ENCODE measurements at places on chromosomes 5 and 9.

DNA sequence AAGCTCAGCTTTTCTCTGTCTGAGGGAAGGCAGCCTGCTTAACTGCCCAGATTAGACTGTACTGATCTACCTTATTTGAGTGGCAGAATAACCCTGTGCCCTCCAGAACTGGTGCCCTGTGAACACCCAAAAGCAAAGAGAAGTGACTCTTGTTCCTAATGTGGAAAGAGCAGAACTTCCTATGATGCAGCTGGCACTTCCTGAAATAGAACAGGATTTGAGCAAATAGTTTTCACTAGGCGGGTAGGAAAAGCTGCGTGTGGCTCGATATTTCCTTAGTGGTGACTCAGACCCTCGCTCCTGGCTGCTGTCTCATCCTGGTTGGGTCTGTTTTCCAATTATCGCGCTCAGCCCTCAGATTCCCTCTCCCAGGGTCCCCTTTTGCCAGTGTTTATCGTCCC, 89.9 kb downstream of the SH3TC2 start:
- DNase-seq, result peak; percentile 20

DNA sequence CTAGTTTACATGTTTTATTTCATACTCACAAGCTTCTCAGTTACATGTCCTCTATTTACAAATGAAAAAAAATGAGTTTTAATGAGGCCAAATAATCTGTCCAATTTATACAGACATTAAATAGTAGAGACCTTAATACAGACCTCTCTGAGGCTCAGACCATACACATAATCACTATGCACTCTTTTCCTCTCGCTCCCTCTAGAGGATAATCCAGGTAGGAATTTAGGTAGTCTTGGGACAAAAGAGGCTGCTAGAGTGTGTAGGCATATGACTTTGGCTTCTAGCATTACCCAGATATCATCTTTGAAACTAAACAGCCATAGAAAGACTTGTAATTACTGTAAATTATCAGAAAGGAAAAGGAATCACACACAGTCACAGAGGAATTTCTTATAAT, 444.7 kb downstream of the HINT1 start:
- DNase-seq, result no peak

GRCh38 chr5:124960266-124960665, 213.8 kb upstream of the ZNF608 start:
- no peak for DNase-seq

DNA sequence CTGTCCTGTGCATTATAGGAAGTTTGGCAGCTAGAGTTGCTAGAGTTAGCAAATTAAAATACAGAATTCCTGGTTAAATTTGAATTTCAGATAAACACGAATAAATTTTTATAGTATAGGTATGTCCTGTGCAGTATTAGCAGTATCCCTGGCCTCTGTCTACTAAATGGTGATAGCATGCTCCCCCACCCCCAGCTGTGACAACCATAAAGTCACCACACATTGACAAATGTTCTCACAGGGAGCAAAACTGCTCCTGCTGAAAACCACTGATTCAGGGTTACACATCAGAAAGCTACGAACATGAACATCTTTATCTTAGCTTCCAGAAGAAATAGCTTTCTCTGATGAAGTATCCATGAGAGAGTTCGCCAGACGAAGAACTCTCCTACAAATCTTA, 91.8 kb upstream of the CCDC112 start:
- DNase-seq, result no peak

DNA sequence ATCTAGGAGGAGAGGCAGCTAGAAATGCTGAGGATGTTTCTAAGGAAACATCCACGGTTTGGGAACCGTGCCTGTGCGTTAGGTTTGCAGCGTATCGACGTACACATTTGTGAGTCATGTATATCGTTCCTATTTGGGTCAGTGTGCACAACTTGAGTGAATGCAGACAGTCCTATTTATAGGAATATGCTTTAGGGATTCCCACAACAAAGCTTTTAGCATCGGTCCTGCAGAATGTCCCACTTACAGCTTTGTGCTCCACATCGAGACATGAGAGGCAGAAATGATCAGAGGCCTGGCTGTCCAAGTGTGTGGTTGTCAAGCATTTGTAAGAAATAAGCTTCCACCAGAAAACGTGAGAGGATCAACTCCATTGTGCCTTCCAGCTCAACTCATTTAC, 1282.7 kb upstream of the WWC1 start:
- DNase-seq, result no peak

DNA sequence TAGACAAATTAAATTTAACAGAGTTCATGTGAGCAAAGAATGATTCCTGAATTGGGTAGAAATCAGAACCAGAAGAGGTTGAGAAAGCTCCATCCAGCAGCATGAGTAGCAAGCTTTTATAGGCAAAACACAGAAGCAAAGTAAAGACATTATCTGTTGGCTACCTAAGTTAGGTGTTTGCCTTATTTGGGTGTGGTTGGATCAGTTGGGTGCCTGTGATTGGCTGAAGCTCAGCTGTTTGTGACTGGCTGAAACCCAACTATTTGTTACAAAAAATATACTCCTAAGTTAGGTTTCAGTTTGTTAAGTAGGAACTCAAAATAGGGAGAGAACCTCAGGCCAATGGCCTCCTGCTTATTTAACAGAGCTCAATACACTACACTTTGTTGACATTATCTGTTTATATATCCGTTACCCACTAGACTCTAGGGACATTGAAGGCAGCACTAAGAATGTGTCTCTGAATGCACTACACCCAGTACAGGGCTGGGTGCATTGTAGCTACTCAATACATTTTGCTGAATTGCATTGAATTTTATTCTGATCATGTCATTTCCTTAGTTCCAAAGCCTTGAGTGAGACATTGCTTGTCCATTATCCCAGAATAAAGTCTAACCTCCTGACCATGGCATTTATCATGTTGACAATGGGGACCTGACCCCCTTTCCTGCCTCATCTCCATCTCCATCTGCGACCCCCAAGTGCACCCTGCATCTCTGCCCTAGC, 98.7 kb downstream of the CCDC192 start:
- no peak for DNase-seq

DNA sequence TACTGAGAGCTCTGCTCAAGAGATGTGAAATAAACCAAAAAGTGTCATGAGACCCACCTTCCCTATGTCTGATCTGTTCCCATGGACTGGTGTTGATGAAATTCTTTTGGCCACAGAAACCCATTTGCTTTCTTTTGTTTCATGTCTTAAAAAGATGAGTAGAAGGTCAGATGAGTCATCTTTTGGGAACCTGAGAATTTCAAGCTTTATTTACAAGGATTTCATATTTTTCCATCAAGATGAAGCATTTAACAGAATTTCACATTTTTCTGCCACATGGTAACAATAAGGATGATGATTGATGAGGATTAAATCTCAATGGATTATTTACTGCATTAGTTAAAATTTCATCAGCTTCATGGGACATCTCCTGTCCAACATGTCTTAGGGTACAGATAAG, 337.8 kb downstream of the DEPDC1B start:
- no peak for DNase-seq

- no peak for DNase-seq
Measured at GRCh38 chr9:120435091-120435490, 144.9 kb downstream of the CDK5RAP2 start.

Data from testis (tissue), 5 donors.